ENCODE measurements at places on chromosomes 7 and 10.
A peak's percentile ranks its signal among the peaks of the same experiment; 100 is the strongest.

- no peak for DNase-seq
Observed at GRCh38 chr7:40733114-40733513, 598.3 kb downstream of the SUGCT start.

- DNase-seq: no peak
Observed at GRCh38 chr7:151954866-151955820, 1.1 kb upstream of the GALNTL5 start.

DNA sequence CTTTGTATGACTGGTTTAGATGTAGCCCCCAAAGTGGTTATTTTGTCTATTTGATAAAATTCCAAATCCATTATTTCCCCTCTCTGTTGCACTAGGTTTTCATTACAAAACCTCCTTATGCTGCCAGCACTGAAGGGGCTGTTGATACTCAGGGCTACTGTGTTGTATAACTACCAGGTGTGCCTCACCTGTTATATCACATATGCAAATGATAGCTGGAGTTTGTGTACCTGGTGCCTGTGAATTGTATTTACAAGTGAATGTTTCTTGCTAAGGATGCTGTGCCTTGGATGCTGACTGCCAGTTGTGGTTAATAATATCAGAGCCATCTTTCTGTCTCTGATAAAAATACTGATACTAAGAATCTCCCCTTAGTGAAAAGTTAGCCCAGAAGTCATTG lies 84.8 kb upstream of the CCDC6 start:
- DNase-seq: no peak

- DNase-seq: no peak
Observed at GRCh38 chr10:74900297-74900696, 73.9 kb downstream of the KAT6B start.

DNA sequence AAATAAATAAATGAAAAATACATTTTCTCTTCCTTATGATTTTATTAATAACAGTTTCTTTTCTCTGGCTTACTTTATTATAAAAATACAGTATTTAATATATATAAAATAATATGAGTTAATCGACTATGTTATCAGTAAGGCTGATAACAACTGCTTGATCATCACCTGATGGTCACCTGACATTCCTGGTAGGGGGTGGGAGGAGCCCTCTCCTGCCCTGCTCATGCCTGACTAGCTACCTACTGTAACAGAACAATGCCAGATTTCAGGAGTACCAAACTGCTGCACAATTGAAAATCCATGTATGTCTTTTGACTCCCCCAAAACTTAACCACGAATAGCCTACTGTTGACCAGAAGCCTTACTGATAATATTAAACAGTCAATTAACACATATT lies 1.3 kb upstream of the APBB1IP start:
- no peak for DNase-seq

DNA sequence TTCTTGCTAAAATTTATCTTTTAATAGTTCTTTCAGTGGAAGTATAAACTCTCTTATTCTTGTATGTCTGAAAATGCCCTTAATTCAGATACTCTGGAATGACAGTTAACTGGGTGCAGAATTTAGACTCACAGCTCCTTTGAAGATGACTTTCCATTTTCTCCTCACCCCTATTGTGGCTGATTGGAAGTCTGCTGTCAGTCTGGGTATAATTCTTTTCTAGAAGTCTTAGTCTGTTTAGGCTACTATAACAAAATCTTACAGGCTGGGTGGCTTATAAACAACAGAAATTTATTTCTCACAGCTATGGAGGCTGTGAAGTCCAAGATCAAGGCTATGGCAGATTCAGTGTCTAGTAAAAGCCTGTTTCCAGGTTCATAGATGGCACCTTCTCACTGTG lies 145.2 kb upstream of the GDF10 start:
- no peak for DNase-seq

DNA sequence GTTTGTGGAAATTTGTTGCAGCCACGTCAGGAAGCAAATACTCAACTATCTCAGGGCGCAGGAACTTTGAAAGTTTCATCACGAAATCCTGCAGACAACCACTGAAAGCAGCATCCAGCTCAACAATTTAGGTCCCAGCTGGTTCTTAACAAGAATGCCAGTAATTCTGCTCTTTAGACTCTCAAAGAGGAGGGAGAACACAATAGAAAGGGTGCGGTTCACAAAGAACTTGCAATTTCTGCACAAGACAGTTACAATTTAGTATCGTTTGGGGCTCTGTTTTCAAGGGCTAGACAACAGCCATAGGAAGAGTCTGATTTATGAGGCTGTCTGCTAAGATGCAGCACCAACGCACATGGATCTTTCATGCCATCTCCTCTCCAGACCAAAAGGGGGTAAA lies 223.1 kb downstream of the FGFR2 start:
- no peak for DNase-seq

DNA sequence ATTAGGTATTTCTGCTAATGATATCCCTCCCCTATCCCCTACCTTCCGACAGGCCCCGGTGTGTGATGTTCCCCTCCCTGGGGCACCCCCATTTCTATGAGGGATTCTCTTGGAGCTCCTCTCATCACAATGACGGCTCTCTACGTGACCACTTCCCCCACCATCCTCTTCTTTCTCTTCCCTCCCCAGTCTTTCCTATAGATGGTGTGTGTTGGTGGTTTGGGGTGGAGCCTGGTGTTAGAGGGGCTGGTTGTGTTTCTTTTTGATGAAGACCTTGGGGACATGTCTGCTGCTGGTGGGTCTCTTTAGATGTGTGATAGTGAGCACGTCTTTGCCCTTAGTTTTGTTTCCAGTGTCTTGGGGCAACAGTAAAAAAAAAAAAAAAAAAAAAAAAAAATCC lies 28.6 kb downstream of the RPS24 start:
- DNase-seq: no peak

- no peak for DNase-seq
Observed at GRCh38 chr7:133481676-133482075, 228.8 kb downstream of the EXOC4 start.

DNA sequence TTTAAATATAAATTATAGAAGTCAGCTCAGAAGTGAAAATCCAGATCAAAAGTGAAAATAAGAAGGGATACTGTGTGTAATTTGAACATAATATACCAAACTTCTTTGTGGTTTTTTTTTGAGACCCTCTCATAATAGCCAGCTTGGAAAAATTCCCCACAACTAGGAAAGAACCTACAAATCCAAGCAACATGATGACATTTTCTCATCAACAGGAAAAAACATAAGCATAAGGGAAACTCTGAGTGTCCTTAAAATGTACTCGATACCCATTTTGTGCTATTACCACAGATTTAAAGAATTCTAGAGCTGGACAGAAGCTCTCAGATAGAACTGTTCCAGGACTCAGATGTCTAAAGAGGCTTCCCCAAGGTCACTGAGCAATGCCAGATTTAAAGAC lies 214.8 kb upstream of the KLF14 start:
- no peak for DNase-seq

DNA sequence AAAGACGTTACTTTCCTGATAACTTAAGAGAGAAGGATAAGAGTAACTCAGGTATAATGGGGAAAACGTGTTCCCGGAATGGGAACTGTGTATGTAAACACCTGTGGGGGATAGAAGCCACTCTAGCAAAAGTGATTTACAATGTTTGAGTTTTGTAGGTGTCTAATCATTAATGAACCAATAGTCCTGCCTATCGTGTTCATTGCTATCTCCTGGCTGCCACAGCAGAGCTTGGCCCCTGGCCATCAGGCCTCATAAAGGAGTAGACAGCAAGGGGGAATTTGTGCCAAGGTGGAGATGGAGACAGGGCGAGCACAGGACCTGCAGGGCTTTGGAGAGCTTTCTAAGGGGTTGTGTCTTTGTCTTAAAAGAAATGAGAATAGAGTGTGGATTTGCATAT lies 102.1 kb downstream of the GAD2 start:
- DNase-seq: no peak

DNA sequence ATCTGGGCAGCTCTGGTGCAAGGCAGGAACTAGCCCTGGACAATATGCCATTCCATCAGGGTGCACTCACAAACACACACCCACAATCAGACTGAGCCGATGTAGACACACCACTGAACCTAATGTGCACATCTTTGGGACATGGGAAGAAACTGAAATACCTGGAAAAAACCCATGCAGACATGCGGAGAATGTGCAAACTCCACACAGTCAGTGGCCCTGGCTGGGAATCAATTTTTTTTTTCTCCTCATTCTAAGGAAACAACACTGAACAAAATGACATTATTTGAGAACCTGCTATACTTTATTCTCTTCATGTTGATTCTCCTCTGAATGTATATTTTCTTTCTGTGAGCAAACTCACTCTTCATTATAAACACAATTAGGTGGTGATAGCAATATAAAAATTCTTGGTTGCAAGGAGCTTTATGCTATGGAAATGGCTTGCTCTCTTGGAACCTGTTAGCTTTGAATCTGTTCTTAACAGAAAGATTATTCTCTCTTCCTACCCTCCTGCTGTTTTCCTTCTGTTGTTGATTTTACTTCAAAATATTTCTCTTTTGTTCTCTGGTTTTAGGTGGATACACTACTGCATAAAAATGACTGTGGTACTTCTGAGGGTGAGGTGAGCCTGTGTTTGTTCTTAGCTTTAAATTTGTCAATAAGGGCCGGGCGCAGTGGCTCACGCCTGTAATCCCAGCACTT lies 33.0 kb upstream of the MICU1 start:
- no peak for DNase-seq

- DNase-seq: no peak
Observed at GRCh38 chr7:12493863-12494686, 76.4 kb upstream of the SCIN start.

- DNase-seq: no peak
Observed at GRCh38 chr10:93742633-93743349, 14.9 kb upstream of the LGI1 start.

DNA sequence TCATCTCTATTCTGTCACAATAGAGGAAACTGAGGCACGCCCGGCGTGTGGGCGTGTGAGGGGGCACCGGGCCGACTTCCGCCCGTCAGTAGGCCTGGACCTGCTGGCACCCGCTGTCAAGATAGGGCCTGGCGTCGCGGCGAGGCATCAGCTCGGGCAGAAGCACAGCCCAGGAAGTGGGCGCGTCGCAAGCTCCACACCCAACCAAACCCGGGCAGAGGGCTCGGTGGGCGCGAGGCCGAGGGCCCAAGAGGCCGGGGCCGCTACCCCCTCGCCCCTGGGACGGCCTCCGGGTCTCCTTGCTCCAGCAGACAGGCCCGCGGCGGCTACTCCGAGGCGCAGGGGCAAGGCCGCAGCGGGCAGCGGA lies 91.2 kb downstream of the SPAG6 start:
- peak; percentile 20 for DNase-seq

DNA sequence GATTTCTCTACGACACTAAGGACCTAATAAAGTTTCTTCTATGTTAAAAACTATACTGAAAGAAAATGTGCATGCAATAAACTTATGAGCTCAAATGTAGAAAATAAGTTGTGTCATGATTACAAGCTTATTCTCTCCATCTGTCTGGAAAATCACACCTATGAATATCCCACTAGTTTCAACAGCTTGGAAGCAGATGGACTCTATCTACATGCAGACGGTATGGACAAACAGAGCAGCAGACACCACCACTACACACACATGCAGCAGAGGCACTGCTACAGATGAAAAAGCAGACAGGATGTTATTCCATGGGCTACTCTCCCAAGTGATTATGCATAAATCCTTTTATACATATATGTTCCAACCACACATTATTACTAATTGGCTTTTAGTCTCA lies 123.4 kb upstream of the TARP start:
- DNase-seq: no peak

- DNase-seq: no peak
Observed at GRCh38 chr7:36190447-36191291, 37.6 kb downstream of the EEPD1 start.

DNA sequence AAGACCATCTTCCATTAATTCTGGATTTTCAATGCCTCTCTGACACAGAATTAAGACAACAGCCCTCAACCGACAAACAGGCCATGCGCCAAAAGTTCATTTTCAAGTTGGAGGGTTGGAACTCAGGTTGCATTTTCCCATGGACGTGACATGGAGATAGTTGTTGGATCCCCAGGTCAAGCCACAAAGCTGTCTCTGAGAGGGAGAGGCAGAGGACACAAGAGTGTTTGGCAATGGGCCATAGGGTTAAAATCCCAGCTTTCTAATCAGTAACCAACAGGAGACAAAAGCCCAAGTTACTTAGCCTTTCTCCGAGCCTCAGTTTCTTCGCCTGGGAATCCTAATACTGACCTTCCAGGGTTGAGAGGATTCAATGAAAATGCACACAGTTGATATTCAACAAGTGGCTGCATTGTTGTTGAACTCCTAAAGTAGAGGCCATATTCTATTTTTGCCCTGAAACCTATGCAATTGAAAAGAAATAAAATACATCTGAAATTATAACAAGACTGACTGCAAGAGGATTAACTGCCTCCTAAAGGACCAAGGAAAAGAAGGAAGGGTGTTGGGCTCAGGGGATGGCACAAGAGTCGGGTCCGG lies 44.3 kb downstream of the SORBS1 start:
- DNase-seq: no peak

DNA sequence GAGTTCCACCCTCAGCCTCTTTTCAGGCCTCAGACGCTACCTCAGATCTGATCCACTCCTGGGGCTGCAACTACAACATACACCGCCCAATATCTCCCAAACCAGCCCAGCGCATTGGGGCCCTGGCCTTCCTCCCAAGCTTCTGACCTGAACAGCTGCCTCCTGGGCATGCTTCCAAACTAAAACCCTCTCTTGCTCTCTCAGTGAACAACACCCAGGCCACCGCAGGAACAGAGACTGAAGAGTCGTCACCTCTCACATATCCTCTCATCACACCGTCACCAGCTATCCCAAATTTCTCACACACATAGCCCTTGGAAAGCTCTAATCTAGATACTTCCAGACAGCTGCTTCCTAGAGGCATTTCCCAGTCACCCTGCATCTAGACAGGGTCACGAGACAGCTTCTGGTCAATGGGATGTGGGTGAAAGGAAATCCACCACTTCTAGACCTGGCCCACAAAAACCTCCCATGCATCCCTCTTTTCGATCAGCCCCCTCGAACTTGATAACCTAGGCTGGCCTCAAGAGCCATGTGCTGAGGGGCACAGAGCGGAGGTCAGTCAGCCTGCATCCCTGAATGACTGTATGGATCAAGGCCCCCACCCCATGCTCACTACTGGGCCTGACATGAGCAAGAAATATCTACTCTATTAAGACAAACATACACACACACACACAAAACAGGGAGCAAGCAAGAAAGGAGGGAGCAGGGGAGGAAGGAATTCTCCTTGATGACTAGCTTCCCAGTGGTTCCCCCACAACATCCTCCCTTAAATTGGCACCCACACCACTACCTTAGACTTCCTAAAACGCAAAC lies 1.8 kb downstream of the PARP12 start:
- no peak for DNase-seq

- DNase-seq: no peak
Observed at GRCh38 chr10:127088908-127089307, 107.5 kb downstream of the INSYN2A start.
